ENCODE measurements at places on chromosomes 1 and 21. TPM values are rescaled to one million over a fixed set of nuclear protein-coding genes. Genes with fewer than 3 reads are reported as not detected.

Gene NUDT4B
- 8.3 TPM for total RNA-seq

Gene ZNF692
- 15.3 TPM for total RNA-seq

Gene MROH9
- total RNA-seq: not detected

Gene ASPM
- 2.0 TPM for total RNA-seq
